Cardiac fibroblast (primary cell): ENCODE measurements at places on chromosomes 3 and 15.
A peak's percentile ranks its signal among the peaks of the same experiment; 100 is the strongest.

DNA sequence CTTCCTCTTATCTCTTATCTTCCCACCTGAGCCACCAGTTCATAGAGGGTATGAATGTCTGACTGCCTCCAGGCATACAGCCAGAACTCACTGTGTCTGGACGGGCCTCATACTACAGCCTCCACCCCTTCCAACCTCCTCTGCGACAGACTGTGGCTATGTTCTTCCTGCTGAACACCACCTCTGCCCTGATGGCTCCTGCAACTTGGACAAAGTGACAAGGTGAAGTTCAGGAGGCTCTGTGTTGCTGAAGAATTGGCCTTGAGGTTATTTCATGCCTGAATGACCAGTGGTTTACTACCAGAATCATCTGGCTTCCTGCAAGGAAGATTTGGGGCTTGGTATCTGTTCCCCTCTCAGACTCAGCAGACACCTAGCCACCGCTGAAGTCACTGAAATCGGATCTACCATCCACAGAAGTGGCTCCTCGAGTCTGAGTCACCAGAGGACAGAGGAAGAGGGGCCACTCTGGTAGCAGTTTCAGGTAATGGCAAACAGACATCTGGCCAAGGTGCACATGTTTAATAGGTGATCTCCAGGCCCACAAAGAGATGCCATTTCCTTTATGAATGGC lies 14.2 kb upstream of the ULK3 start:
- no peak for DNase-seq

GRCh38 chr15:83899670-83900069 lies 245.7 kb downstream of the ADAMTSL3 start:
- DNase-seq: no peak

- no peak for DNase-seq
Measured at GRCh38 chr15:92971081-92971480, 71.0 kb downstream of the CHD2 start.

- no peak for DNase-seq
Measured at GRCh38 chr3:150921209-150921608, 16.0 kb upstream of the MINDY4B start.

- no peak for DNase-seq
Measured at GRCh38 chr3:177322881-177323280, 125.6 kb upstream of the TBL1XR1 start.

DNA sequence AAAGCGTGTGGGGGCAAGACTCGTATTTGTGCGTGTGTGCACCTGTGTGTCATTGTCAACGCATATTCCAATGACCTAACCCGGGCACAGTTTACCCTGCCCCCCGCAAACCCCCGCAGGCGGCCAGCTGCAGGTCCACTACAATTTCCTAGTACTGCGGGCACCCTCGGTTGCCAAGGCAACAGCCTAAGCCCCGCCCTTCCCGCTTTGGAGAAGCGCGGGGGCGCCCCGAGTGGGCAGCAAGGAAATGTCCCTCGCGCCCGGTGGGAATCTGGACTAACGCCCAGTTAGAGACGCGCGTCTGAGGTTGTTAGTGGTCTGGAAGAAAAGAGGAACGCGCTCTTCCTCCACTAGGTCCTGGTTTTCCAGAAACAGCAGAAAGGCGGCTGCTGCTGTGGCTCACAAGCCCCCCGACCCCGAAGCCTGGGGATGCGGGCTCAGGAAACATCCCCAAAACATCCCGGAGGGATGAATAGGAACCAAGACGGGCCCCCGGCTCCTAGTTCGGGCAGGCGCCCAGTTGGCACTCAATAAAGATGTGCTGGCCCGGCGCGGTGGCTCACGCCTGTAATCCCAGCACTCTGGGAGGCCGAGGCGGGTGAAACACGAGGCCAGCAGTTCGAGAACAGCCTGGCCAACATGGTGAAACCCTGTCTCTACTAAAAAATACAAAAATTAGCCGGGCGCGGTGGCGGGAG lies 1.1 kb downstream of the ABHD14A start:
- peak; percentile 50 for DNase-seq

GRCh38 chr3:12458901-12459300 lies 25.4 kb upstream of the TSEN2 start:
- DNase-seq: no peak

DNA sequence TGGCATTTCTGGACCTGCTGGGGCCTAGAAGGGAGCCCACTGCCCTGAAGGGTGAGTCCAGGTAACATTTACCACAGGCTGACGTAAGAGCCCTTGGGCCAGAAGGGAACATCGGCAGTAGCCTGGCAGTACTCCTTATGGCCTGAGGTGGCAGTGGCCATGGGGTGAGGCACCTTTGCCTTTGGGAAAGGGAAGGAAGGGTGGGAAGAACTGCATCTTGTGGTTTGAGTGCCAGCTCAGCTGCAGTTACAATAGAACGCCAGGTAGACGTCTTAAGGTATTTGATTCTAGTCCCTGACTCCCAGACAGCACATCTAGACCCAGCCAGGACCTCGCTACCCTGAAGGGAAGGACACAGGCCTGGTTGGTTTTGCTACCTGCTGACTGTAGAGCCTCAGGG lies 104.9 kb downstream of the SOX14 start:
- DNase-seq: no peak

- DNase-seq: no peak
Measured at GRCh38 chr15:41789236-41789635, 15.0 kb downstream of the MAPKBP1 start.

DNA sequence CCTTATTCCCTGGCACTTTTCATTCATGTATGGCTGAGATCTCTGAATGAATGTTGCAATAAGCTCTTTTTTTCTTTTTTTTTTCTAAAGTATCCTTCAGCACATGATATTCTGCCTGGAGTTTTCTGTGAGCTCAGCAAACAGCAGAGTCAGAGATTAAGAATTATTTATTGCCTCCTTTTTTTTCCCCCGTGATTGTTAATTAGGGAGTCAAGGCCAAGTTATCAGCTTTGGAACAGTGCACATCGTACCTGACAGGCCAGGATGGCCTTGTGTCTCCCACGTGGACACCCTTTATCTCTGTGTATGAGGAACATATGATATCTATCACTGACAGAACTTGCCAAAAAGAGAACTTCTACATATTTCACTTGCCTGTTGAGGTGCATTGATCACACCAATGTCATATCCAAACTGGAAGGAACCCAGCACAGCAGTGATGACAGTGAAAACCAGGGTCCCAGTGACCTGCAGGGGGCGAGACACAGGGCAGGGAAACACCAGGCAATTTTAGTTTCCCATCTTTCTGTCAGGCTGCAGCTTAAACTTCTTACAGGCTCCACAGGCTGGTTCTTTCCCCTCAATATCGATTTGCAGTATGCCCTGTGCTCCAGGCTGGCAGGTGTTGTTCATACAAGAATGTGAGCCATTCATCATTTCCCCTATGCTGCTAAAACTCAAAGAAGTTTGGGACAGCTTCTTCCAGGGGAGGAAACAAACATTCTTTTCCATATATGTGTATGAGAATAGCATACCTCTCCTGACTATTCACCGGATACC lies 8.2 kb downstream of the SLC2A2 start:
- DNase-seq: peak; percentile 10

DNA sequence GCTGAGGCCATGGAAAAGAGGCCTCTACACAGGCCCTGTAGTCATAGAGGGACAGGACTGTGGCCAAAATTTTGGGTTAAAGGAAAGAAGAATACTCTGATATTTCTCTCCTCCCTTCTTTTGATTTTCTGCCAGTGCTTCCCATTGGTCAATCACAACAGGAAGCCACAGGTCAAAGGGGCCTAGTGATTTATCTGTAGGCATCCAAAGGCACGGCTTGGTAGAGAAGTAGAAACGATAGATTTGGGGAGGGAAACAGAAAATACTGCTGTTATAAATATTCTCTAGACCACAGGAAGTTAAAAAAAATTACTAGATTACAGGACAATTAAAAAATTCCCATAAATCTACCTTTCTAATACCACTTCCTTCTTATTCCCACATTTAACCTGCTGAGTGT lies 1.7 kb upstream of the CCDC50 start:
- DNase-seq: no peak

DNA sequence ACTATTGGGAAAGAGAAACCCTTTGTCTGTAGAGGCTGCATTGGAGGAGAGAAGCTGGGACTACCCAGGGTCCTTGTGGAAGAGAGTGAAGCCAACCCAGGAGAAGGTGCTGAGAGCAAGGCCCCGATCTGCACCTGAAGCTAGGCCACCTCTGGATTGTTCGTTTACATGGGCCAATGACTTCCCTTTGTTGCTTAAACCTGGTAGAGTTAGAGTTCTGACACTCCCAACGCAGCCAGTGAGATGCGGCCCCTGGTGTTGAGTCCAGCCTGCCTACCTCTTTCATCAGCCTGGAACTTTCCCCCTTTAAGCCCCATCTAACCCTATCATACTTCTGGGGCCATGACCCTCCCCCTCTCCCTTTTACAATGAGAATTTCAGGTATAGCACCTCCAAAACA lies 30.8 kb downstream of the CCDC13 start:
- DNase-seq: no peak

GRCh38 chr3:133859381-133860234 lies 36.1 kb downstream of the RAB6B start:
- DNase-seq: no peak

DNA sequence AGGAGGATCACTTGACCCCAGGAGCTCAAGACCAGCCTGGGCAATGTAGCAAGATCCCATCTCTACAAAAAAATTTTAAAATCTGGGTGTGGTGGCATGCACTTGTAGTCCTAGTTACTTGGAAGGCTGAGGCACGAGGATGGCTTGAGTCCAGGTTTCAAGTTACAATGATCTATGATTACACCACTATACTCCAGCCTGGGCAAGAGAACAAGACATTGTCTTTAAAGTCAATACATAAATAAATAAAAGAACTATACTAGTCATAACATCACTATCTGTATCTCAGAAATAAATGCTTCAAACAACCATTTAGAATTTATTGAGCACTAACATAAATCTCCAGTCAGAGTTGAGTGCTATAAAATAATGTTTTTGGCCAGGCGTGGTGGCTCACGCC lies 8.5 kb upstream of the PHLDB2 start:
- DNase-seq: peak; percentile 87

- peak; percentile 31 for DNase-seq
Measured at GRCh38 chr3:32118215-32118614, 11.8 kb downstream of the GPD1L start.

GRCh38 chr3:193780397-193780796 lies 187.4 kb downstream of the OPA1 start:
- DNase-seq: no peak

GRCh38 chr15:42348083-42348482 lies 11.2 kb upstream of the CAPN3 start:
- peak; percentile 27 for DNase-seq

DNA sequence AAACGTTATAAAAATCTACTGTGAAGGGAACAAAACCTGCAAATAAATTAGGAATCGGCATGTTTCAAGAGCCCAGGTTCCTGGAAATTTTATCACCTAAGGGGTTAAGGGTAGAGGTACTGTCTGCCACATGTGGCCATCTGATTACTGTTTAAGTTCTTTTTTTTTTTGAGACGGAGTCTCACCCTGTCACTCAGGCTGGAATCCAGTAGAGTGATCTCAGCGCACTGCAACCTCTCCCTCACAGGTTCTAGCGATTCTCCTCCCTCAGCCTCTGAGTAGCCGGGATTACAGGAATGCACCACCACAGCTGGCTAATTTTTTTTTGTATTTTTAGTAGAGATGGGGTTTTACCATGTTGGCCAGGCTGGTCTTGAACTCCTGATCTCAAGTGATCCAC lies 35.8 kb downstream of the UQCC5 start:
- DNase-seq: no peak

GRCh38 chr3:12759097-12759679 lies at the start of gene TMEM40:
TMEM40 (minus strand) TSS chr3:12759259; CDS start chr3:12749832, 9,427 bp downstream.
- no peak for DNase-seq

DNA sequence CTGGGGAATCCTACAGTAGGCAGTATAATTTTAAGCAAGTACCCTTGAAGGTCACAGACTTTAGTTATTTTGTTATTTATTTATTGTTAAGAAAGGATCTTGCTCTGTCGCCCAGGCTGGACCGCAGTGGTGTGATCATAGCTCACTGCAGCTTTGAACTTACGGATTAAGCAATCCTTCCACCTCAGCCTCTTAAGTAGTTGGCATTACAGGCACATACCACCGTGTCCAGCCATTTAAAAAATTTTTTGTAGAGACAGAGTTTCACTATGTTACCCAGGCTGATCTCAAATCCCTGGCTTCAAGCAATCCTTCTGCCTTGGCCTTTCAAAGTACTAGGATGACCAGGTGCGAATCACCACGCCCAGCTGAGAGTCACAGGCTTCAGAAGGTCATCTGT lies 22.1 kb upstream of the SH3BP5 start:
- no peak for DNase-seq

DNA sequence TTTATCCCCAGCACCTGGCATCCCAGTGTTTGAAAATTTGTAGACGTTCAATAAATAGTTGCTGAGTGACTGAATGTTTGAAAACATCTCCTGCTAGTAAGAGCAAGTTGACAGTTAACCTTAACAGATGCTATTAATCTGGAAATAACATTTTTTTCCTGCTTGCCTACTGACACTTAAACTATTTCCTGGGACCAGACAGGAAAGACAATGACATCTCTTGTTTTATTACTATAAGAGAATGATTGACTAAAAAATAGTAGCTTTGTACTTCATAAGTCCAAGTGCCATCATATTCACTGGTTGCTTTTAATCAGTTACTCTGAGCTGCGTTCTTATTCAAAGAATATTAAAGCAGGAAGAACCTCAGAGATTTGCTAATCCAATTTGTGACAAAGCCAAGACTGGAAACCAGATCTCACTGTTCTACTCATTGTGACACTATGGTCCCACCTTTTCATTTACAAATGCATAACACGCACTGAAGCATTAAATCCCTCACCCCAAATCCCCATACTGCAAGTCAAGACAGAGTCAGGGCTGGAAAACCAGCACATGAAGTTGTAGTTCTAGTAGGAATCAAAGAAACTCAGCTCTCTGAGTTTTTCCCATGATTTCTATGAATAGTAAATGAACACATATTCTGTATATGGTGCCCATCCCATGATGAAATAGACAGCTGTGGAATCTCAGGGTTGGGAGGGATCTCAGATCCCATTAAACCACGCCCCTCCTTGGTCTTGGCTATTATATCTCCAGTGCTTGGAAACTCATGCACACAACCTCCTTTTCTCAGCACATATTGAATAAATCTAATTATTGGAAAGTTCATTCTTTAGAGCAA lies 212.7 kb upstream of the P2RY1 start:
- DNase-seq: no peak

DNA sequence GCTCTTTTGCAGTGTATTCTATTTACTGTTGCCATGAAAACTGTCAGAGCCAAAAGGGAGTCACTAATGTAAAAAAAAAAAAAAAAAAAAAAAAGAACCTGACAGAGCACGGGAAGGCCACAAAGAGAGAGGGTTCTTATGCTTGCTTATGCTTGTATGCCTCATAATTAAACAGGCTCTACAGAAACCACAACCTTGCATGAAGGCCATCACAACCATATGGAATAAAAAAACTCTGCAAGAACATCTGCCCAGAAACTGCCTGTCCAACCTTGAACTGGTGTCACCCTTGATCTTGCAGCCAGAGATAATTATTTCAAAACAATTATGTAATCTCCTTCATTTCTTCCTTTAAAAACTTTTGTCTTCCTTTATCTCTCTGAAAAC lies 50.1 kb downstream of the CFAP20DC start:
- DNase-seq: no peak
